ENCODE measurements at places on chromosomes 12 and 14.

GRCh38 chr12:94207849-94208621 lies 59.7 kb downstream of the PLXNC1 start:
- peak; percentile 64 for DNase-seq

- DNase-seq = no peak
These were observed 2.4 kb upstream of the RXYLT1 start for GRCh38 chr12:63777340-63777739.

DNA sequence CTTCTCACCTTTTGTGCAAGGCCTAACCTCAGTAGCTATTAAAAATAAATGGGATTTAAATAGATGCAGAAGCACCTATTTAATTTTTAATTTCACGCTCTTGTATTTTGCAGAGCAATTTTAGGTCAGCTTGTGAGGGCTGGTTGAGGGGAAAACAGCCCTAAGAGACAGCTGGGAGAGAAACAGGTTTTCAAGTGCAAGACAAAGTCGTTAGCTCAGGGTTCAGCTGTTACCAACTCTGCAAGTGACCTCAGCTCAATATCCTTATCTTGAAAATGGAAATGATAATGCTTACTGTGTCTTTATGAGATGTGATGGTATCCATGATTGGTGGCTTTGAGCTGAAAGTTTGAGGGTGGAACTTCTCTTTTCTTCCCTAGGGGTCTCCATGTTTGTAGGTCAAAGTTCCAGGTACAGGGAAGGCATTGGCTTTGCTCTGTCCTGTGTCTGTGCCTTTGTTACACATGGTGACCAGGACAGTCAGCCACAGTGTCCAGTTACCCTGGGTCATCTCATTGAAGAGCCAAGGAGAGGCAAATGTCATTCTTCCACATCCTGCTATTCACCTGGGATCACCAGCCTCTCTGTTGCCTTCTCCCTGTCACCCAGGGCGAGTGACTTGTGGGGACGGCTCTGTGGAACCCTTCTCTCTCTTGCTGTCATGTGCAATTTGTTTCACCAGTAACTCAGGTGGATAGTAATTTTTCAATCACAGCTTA lies 100.3 kb downstream of the SAMD4A start:
- no peak for DNase-seq

GRCh38 chr12:57726151-57726883 lies 12.2 kb downstream of the AGAP2 start:
- DNase-seq = peak; percentile 32

- DNase-seq = peak; percentile 82
These were observed 4.3 kb downstream of the IRF2BPL start for GRCh38 chr14:77024171-77024691.

DNA sequence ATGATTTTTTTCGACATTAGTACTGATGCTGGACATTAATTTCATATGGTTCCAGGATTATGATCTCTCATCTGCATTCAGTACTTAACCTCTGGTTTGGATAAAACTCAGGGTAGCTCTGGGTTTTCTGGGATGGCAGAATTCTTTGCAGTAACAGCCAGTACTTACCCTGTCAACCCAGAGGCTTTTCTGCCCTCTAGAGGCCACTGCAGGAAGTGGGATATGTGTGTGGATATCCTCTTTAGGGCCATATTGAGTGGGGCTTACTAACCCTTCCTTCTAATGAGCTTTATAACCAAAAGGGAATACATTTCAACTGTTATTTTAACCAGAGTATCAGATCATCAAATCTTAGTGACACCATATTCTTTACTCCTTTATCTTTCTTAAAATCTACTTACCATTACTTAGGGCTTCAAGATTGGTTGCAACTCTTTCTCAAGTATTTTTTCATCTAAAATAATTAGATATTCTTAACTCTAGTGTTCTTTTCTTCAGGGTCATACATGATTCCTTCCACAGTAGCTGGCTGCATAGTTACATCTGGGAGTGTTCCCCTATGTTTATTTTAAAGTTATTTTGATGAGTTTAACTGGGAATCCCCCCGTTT lies 488.0 kb upstream of the STXBP6 start:
- peak; percentile 17 for DNase-seq

DNA sequence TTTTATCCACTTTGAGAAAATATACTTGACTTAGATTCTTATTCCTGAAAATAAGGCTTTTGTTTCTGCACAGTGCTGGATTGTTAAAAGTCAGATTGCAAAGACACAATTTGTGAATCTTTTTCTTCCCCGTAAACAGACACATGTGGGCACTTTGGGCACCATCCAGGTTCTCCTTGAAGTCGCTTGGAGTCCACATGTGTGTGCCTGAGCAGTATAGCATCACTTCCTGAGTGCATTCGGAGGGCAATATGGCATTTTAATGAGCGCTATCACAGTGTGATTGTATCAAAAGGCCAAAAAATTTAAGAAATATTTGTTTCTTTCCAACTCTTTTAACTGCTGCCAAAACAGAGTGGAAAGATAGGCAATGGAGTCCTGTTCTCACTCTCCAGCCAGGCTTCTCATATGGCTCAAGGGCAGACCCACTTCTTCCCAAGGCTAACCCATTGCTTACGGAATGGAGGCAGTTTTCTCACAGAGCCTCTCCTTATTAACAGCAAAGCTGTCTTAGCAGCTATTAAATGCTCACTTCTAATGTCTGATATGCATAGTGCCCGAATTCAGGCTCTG lies 397.1 kb downstream of the EGLN3 start:
- DNase-seq = no peak

DNA sequence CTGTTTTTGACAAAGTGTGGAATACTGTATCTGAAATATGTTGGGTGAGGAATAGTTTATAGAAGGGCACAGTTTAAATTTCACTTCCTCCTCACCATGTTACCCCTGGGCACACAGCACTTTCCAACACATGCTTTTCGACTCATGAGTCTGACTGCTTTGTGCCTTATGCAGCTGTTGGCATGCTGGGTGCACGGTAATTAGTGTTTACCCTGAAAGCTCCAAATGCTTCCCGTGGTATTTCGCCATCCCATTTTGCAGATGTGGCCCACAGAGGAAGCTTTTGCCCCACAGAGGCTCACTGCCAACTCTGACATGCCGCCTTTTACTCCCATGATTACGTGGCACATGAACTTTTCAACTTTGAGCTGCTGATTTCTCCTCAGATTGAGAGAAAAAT lies 168.6 kb downstream of the PRKCH start:
- DNase-seq = no peak

GRCh38 chr12:107917912-107918800 lies 143.7 kb downstream of the ASCL4 start:
- DNase-seq = no peak

DNA sequence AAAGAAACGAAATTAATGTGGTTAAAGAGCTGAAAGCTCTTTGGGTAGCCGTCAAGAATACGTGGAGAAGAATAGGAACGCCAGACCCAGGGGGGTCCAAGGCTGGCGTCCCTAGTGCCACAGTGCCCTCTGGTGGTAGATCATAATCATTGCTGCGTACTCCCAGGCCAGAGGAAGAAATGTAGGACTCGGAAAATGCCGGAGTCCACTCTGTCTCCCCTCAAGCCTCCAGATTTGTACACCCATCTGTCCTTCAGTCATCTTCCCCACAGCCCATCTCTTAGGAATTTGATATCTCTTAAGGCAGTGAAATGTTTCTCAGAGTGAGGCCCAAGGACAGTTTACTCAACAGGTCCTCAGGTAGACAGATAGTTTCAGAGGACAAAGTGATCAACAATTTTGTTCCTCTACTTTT lies 25.4 kb upstream of the PLEKHG6 start:
- DNase-seq = peak; percentile 49

GRCh38 chr12:72011374-72011773 lies 72.7 kb downstream of the TPH2 start:
- DNase-seq = no peak

DNA sequence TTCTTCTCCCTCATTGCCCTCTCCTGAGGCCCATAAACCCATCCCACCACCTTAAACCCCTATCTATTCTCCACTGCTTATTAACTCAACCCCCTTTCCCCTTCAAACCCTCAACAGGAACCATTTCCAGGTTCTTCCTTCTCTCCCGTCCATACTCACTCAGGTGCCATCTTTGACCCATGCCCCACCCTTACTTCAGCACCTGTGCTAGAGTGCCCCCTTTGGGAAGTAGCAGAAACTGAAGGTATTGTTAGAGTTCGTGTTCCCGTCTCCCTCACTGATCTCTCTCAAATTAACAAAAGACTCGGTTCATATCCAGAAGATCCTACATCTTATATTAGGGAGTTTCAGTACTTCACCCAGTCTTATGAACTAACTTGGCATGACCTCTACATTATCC lies 86.6 kb downstream of the TMTC3 start:
- DNase-seq = no peak

GRCh38 chr12:9741726-9742125 lies 8.8 kb upstream of the CLECL1 start:
- DNase-seq = peak; percentile 59
